Naive thymus-derived CD8-positive, alpha-beta T cell (primary cell): ENCODE measurements at places on chromosomes 13 and 19. TPM values are rescaled to one million over a fixed set of nuclear protein-coding genes. Genes with fewer than 3 reads are reported as not detected.

DNA sequence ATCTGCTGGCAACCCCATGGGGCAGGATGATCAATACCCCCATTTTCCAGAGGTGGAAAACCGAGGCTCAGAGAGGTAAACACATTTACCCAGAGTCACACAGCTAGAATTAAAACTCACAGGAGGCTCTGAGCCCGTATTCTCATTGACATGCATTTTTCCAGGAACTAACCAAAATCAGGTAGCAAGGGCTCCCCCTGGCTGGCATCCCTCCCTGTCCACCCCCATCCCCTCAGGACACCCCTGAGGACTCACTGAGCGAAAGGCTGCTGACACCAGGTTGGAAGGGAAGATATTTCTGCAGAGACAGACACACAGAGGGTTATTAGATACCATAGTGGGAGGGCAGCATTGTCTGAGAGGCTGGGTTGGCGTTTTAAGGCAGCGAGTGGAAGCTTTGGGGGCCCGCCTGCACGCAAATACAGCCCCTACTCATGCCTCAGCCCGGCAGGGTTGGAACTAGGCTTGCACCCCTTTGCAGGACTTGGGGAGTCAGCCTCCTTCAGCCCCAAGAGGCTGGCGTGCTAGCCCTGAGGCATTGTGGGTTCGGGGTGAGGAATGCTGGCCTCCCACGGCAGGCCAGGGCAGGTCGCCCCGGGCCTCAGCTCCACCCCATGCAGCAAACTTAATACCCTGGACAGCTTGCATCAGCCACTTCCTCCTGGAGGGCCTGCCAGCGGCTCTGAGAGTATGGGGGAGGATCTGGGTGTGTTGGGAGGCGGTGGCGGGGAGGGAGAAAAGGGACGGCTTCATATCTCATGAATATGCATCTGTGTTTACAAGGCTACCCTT lies 3.9 kb downstream of the SLC1A5 start:
- DNase-seq = no peak
- no peaks in the 10 kb centered on the region for H3K27me3 ChIP-seq
- peaks cover 14% of the 10 kb centered on the region for H3K36me3 ChIP-seq
- H3K4me1 ChIP-seq = peaks cover 57% of the 10 kb centered on the region
- peak overlapping the region; percentile 88 for H3K27ac ChIP-seq

DNA sequence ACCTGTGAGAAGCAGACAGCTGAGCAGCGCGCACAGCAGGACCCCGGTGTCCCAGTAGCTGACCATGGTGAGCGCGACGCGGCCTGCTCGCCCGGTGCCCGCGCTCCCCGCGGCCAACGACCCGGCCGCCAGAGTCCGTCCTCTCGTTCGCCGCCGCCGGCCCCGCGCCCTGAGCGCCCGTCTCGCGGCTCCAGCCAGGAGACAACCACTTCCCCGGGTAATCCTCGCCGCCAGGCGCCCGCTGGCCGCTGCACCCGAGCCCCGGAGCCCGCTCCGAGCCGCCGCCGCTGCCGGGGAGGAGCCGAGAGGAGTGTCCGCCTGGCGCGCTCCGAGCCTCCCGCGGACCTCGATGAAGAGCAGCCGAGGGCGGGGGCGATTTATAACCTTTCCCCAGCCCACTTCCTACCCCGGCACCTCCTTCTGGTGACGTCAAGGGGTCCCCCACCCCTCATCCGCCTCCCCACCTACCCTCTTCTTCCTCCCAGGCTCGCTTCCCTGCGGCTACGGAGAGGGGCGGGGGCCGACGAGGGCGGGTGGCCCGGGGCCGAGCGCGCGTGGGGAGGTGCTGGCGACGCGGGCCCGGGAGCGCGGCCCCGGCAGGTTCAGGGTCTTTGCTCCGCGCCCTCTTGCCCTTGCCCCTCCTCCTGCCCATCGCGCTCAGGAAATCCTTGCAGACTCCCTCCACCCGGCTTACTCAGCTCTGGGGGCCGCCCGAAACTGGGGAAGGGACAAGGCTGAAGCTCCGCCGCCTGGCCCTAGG lies at the start of gene FLT1:
Gene FLT1 (minus strand): TSS at position 351 of the 760 bp plus-strand sequence. CDS start 285 bp downstream, at position 66.
- H3K4me3 ChIP-seq = peak within 1 kb of the TSS; percentile 61
- DNase-seq = no peak
- peaks cover 36% of the 10 kb centered on the region for H3K27me3 ChIP-seq
- peak within 1 kb of the TSS; percentile 86 for H3K27ac ChIP-seq
- no peaks in the 10 kb centered on the region for H3K36me3 ChIP-seq

DNA sequence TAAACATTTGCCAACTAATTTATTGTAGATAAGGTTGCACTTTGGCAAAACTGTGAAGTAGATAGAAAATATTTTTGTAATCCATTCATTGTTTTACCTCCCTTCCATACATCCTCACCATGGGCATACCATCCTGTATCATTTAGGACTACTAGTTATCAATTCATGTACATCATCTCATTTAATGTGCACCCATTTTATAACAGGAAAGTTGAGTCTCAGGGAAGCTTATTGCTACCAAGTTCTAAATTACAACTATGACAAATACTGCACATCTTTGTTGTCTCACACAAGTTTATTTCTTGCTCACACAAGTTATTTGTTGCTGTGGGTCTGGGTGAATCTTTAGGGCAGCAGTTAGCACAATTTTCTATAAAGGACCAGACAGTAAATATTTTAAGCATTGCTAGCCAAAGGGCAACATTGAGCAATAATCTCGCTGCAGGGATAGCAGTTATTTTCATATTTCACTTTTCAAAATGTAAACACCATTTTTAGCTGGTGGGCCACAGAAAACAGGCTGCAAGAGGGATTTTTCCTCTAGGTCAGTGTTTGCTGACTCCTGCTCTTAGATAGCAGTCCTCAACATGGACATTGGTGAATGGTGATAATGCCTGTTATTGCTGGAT lies 276.5 kb downstream of the GPC6 start:
- no peak overlapping the region for H3K27ac ChIP-seq
- no peaks in the 10 kb centered on the region for H3K27me3 ChIP-seq
- H3K4me1 ChIP-seq = no peaks in the 10 kb centered on the region

GRCh38 chr19:41566001-41566400 lies 10.0 kb upstream of the CEACAM21 start:
- H3K27me3 ChIP-seq = peaks cover 2% of the 10 kb centered on the region
- no peak overlapping the region for H3K27ac ChIP-seq
- H3K36me3 ChIP-seq = peaks cover 39% of the 10 kb centered on the region
- peaks cover 70% of the 10 kb centered on the region for H3K4me1 ChIP-seq

GRCh38 chr13:74114641-74115040 lies 19.6 kb downstream of the KLF12 start:
- no peaks in the 10 kb centered on the region for H3K27me3 ChIP-seq
- H3K36me3 ChIP-seq = peaks cover 29% of the 10 kb centered on the region
- no peak for DNase-seq
- peaks cover 77% of the 10 kb centered on the region for H3K4me1 ChIP-seq
- H3K4me3 ChIP-seq = no peak overlapping the region

DNA sequence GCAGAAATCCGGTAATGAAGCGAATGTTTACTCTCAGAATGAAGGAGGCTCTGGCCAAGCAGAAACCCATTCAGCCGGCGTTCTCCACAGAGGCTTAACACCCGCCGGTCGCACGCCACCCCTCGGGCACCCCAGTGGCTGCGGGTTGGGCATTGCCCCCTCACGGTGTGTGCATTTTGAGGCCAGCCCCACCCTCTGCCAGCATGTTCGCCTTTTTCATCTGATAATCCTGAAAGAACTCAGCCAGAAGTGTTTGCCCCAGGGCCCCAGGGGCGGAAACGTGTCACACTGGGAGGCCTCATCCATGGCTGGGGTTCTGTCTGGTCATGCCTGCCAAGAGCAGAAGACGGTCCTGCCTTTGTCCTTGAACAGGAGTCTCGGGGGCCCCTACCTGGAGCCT lies 34.2 kb downstream of the COMP start:
- no peak overlapping the region for H3K27ac ChIP-seq
- H3K4me3 ChIP-seq = no peak overlapping the region
- no peak for DNase-seq
- H3K4me1 ChIP-seq = no peaks in the 10 kb centered on the region
- H3K27me3 ChIP-seq = no peaks in the 10 kb centered on the region

- H3K4me3 ChIP-seq = peak overlapping the region; percentile 69
- peaks cover 32% of the 10 kb centered on the region for H3K4me1 ChIP-seq
- H3K36me3 ChIP-seq = no peaks in the 10 kb centered on the region
- DNase-seq = no peak
- no peaks in the 10 kb centered on the region for H3K27me3 ChIP-seq
Measured at GRCh38 chr19:29944390-29945012, 2.5 kb downstream of the URI1 start.

Gene COMP
- total RNA-seq = not detected

Gene WASF3
- total RNA-seq = 0.16 TPM

- H3K27ac ChIP-seq = peak overlapping the region; percentile 43
- H3K4me1 ChIP-seq = peaks cover 22% of the 10 kb centered on the region
- no peaks in the 10 kb centered on the region for H3K36me3 ChIP-seq
- H3K4me3 ChIP-seq = no peak overlapping the region
- no peak for DNase-seq
Measured at GRCh38 chr19:4295972-4296771, 6.0 kb downstream of the TMIGD2 start.

DNA sequence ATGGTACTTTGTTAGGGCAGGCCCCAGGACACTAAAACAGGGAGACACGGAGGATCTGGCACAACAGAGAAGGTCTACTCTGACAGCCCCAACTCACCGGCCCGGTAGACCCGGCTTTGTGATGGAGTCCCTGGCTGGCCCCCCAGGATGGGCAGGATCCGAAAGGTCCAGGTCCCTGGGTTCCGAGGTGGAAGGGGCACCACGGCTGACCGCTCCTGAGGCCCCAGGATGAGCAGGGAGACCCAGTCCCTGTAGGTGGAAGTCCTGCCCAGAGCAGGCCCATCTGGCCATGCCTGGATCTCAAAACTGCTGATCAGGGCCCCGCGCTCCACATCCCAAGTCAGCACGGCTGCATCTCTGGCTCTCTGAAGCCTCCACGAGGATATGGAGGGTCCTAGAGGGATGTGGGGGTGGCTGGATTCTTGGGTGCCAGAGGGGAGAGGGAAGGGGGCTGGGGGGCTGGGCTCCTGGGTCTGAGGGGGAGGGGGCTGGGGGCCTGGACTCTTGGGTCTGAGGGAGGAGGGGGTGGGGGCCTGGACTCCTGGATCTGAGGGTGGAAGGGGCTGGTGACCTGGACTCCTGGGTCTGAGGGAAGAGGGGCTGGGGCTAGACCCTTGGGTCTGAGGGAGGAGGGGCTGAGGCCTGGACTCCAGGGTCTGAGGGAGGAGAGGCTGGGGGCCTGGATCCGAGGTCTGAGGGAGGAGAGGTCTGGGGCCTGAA lies 4.6 kb downstream of the VSIG10L start:
- H3K27me3 ChIP-seq = peaks cover 21% of the 10 kb centered on the region
- no peak overlapping the region for H3K4me3 ChIP-seq
- peaks cover 16% of the 10 kb centered on the region for H3K4me1 ChIP-seq
- DNase-seq = no peak

Gene LMTK3
- total RNA-seq = 21.5 TPM

GRCh38 chr13:75760131-75761021 lies 124.2 kb downstream of the LMO7 start:
- peak; percentile 9 for DNase-seq
- no peaks in the 10 kb centered on the region for H3K27me3 ChIP-seq
- peak overlapping the region; percentile 94 for H3K27ac ChIP-seq
- no peaks in the 10 kb centered on the region for H3K36me3 ChIP-seq

DNA sequence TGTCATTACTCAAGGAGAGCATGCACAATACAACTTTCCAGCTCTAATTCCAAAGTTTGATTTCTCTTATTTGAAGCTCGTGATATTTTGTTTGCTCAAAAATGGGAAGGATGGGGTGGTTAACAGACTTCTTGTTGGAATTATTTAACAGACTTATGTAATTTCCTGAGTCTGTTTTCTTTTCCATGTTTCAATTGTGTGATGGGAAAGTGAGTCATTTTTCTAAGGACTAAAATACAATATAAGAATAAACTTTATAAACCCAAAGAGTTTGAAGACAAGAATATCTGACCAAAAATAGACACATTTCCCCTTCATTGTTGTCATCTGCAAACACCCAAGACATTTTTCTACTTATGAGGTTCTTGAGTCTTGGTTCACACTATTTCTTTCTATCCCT lies 211.8 kb upstream of the SLITRK5 start:
- no peak overlapping the region for H3K4me3 ChIP-seq
- no peak for DNase-seq
- no peaks in the 10 kb centered on the region for H3K4me1 ChIP-seq
- no peak overlapping the region for H3K27ac ChIP-seq
- no peaks in the 10 kb centered on the region for H3K27me3 ChIP-seq
- no peaks in the 10 kb centered on the region for H3K36me3 ChIP-seq

GRCh38 chr13:28434926-28435325 lies 60.0 kb downstream of the FLT1 start:
- H3K27ac ChIP-seq = no peak overlapping the region
- no peaks in the 10 kb centered on the region for H3K4me1 ChIP-seq
- no peaks in the 10 kb centered on the region for H3K27me3 ChIP-seq
- no peak overlapping the region for H3K4me3 ChIP-seq

Gene ZNF229
- 7.0 TPM for total RNA-seq

- H3K36me3 ChIP-seq = no peaks in the 10 kb centered on the region
- H3K27ac ChIP-seq = no peak overlapping the region
- H3K27me3 ChIP-seq = no peaks in the 10 kb centered on the region
- DNase-seq = no peak
- H3K4me1 ChIP-seq = no peaks in the 10 kb centered on the region
Measured at GRCh38 chr13:70987043-70987442, 878.8 kb upstream of the KLHL1 start.

DNA sequence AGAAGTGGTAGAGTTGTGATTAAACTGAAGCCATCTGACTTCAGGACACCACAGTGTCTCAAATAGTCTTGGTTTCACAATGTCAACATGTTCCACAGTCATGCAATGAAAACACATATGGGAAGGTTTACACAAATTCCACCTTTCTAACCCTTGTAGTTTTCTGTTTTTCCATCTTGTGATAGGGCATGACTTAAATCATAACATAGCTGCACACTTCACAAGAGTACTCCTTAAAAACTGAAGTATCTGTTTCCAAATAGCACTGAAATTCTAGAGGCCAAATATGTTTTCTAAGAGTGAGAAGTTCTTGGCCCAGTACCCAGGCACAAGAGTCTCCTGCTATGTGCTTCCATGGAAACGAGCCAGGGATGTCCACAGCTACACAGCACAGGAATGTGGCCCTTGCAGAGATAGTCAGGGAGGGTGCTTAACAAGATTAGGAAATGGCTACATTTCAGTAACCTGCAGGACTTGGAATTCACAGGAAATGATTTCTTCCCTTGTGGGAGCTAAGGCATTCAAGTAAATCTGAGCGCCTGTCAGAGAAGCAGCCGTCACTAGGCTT lies 269.1 kb downstream of the NDFIP2 start:
- no peak overlapping the region for H3K27ac ChIP-seq
- peaks cover 4% of the 10 kb centered on the region for H3K27me3 ChIP-seq
- no peaks in the 10 kb centered on the region for H3K36me3 ChIP-seq

DNA sequence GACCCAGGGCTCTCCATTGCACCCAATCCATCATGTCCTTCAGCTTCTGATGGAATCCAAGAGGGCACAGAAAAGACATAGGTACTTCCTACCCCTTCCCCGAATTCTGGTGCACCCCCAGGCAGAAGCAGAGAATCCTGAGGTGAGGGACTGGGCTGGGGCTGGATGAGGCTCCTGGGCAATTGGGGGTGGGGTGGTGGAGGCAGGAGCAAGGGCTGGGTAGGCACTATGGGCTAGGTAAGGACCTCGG lies 2.7 kb upstream of the KCNC3 start:
- peaks cover 63% of the 10 kb centered on the region for H3K4me1 ChIP-seq
- DNase-seq = no peak
- peaks cover 6% of the 10 kb centered on the region for H3K36me3 ChIP-seq
- peak overlapping the region; percentile 72 for H3K4me3 ChIP-seq

- H3K36me3 ChIP-seq = no peaks in the 10 kb centered on the region
- no peak overlapping the region for H3K27ac ChIP-seq
- no peaks in the 10 kb centered on the region for H3K4me1 ChIP-seq
- peaks cover 12% of the 10 kb centered on the region for H3K27me3 ChIP-seq
- DNase-seq = no peak
- no peak overlapping the region for H3K4me3 ChIP-seq
Measured at GRCh38 chr13:103033999-103034398, 32.2 kb downstream of the SLC10A2 start.

GRCh38 chr19:37362733-37363132 lies 8.2 kb upstream of the ZNF527 start:
- no peak overlapping the region for H3K27ac ChIP-seq
- no peak overlapping the region for H3K4me3 ChIP-seq
- no peaks in the 10 kb centered on the region for H3K27me3 ChIP-seq
- peaks cover 79% of the 10 kb centered on the region for H3K36me3 ChIP-seq
- no peaks in the 10 kb centered on the region for H3K4me1 ChIP-seq
